ENCODE measurements at places on chromosomes 12 and 14. TPM values are rescaled to one million over a fixed set of nuclear protein-coding genes. Genes with fewer than 3 reads are reported as not detected.

Gene ITGA5
- 169 TPM for total RNA-seq

Gene HPD
- total RNA-seq: not detected

Gene SMOC1
- not detected for total RNA-seq

GRCh38 chr14:98826618-98827017, 445.4 kb downstream of the BCL11B start:
- DNase-seq: peak; percentile 4

DNA sequence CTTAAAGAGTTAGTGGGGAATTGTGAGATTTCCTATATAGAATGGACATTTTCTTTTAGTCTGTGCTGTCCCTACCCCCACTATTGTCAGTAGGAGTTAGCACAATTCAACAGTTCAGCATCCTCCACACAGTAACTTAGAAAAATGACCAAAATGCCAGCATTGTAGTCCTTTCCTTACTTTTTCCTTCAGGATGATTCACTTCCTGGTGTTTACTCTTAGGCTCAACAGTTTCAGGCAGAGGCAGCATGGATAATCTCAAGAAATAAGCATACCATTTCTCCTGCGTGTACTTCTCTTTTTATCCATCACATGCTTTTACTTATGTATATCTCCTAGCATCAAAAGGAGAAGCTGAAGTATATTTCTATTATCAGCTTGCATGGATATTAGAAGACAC, 683.4 kb downstream of the SLC16A7 start:
- no peak for DNase-seq

- no peak for DNase-seq
Observed at GRCh38 chr12:109605016-109605415, 31.4 kb downstream of the MVK start.

- no peak for DNase-seq
Observed at GRCh38 chr12:29428633-29429032, 47.7 kb upstream of the ERGIC2 start.

DNA sequence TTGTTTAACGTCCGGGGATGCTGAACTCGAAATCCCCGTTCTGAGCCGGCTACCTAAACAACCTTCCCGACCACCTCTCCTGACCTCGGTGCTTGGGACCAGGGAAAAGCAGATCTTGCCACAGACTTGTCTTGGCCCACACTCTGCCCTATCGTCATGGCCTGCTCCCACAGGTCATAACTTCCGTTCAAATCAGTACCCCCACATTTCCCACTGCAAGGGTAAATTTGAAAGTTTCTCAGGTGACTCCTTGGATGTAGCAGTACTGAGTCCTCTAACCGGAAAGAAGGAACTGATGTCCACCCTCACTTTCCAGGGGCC, 612 bp upstream of the RBM23 start:
- DNase-seq: no peak

GRCh38 chr12:116689979-116690744, 47.7 kb downstream of the SPRING1 start:
- no peak for DNase-seq
